ENCODE measurements at places on chromosomes 2 and 18.
A peak's percentile ranks its signal among the peaks of the same experiment; 100 is the strongest.

- DNase-seq: peak; percentile 92
Measured at GRCh38 chr18:57803103-57803969, at the start of gene ATP8B1. Gene ATP8B1, minus strand, starts transcription at chr18:57803315. Its CDS starts 71,508 bp downstream, at chr18:57731807.

- no peak for DNase-seq
Measured at GRCh38 chr2:2600366-2600765, 269.3 kb upstream of the MYT1L start.

GRCh38 chr2:131584940-131585339 is 57.3 kb downstream of the CCDC74A start:
- no peak for DNase-seq

GRCh38 chr18:63105636-63106316 is 213.8 kb downstream of the BCL2 start:
- no peak for DNase-seq

- DNase-seq: no peak
Measured at GRCh38 chr2:128520340-128520739, 201.7 kb upstream of the HS6ST1 start.

GRCh38 chr18:45014047-45014501 is 333.4 kb downstream of the SETBP1 start:
- DNase-seq: peak; percentile 57

DNA sequence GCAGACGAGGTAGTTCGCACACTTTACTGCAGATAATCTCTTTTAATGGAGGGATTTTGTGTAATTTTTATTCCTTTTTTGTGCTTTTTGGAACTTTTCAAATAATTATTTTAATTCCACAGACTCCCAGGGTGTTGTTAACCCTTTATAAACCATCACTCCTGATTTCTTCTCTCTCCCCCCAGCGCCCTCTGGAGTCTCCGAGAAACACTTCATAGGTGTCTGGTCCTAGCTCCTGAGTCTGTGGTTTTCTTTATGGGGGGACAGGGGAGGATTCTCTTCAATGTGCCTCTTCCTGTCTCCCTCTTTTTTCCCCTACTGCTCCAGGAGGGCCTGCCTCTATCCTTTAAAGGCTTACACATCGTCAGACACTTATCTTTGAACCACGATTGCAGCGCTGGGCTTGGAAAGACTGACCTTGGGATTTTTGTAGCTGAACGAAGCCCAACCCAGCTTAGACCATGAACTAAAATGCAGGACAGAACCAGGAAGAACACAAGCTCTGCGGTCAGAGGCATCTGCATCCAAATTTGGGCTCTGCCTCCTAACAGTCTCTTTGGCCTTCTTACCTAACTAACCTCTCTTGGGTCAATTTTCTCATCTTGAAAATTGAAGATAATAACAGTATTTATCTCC is 7.1 kb upstream of the PKDCC start:
- DNase-seq: no peak

GRCh38 chr18:32459361-32460101 is 11.2 kb downstream of the GAREM1 start:
- DNase-seq: no peak

DNA sequence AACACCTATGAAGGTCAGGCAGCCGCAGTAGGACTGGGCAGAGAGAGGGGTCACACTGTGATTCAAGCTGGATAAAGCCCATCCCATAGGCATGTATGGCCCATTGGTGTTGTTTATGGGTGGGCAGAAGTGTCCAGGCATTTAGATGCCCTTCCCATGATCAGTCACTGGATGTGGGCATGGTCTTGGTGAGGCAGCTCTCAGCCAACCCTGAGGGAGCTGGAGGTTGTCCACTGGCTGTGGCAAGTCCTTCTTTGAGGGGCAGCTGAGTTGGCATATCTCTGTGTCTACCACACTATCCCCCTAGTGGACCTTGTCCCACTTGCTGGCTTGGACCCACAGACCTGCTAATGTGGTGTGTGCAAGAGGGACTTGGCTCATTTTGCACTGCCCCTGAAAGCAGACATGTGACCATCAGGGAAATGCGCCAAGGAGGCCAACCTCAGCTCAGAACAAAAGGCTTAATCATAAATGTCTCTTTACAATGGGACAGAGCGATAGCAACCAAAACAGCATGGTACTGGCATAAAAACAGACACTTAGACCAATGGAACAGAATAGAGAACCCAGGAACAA is 82.0 kb downstream of the TMEM17 start:
- no peak for DNase-seq

- DNase-seq: no peak
Measured at GRCh38 chr2:29628108-29628745, 293.2 kb downstream of the ALK start.

- no peak for DNase-seq
Measured at GRCh38 chr2:162747021-162747420, 91.5 kb downstream of the KCNH7 start.

DNA sequence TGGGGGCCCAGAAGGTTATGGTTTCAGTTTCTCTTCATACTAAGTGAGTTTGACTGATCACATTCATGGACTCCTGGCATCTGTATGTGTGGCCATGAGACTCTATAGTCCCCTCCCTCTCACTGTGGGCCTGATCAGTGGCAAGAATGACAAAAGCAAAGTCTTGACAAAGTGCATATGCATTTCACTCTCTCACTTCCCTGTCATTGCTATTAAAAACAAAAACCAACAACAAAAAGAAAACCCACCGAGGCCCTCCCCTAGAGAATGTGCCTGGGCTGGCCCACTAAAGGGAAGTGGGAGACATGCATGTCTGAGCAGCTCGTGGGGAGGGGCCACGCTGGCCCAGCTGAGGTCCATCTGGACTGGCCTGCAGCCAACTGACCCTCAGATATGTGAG is 600.1 kb upstream of the RAB6C start:
- DNase-seq: no peak
